ENCODE measurements at places on chromosomes 11 and 22.

DNA sequence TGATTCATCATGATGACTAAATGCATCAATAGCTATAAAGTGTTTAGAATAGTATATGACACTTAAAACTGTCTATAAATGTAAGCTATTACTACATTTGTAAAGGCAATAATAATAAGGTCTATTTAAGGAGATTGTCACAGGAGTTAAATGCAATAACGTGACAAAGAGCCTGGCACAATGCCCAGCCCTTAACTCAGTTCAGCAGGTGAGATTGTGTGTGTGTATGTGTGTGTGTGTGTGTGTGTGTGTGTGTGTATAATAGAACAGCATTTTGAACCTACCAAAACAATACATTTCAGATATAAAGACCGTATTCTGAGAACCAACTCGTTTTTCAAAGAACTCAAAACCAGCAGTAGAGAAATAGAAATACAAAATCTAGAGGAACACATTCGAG lies 177.5 kb downstream of the MYO18B start:
- no peak for DNase-seq

GRCh38 chr11:106990331-106990730 lies 27.9 kb downstream of the GUCY1A2 start:
- DNase-seq: no peak

- DNase-seq: no peak
Observed at GRCh38 chr11:132913295-132913694, 619.0 kb downstream of the OPCML start.

DNA sequence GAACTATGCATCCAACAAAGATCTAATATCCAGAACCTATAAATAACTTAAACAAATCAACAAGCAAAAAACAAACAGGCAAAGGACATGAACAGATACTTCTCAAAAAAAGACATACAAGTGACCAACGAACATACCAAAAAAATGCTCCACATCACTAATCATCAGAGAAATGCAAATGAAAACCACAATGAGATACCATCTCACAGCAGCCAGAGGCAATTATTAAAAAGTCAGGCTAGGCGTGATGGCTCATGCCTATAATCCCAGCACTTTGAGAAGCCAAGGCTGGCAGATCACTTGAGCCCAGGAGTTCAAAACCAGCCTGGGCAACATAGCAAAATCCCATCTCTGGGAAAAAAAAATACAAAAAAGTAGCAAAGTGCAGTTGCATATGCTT lies 10.7 kb downstream of the SAA4 start:
- DNase-seq: no peak

DNA sequence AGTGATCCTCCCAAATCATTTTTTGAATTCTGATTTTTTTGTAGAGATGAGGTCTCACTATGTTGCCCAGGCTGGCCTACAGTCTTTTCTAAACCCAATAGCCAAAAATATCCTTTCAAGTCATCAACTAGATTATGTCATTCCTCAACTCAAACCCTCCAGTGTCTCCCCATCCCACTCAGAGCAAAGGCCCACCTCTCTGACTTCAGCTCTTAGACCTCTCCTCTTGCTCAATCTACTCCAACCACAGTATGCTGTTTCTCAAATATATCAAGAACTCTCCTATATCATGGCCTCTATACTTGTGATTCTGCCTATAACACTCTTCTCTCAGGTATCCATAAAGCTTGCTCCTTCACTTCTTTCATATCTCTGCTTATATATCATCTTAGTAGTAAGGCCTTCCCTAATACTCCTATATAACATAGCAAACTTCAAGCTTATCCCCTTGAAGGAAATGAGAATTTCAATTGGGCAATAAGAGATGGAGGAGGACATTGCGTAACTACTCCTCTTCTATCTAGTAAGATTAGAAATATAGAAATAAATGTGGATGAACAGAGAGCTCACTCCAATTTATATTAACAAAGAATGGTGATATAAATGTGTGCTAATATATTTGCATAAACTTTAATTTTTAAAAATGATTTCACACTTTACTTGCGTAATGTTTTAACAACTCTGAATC lies 24.5 kb downstream of the DLG2 start:
- no peak for DNase-seq

GRCh38 chr22:24142831-24143230 lies 38.5 kb upstream of the SUSD2 start:
- no peak for DNase-seq
